GM03348 (cell line): ENCODE measurements at places on chromosomes 2 and 18.
A peak's percentile ranks its signal among the peaks of the same experiment; 100 is the strongest.

DNA sequence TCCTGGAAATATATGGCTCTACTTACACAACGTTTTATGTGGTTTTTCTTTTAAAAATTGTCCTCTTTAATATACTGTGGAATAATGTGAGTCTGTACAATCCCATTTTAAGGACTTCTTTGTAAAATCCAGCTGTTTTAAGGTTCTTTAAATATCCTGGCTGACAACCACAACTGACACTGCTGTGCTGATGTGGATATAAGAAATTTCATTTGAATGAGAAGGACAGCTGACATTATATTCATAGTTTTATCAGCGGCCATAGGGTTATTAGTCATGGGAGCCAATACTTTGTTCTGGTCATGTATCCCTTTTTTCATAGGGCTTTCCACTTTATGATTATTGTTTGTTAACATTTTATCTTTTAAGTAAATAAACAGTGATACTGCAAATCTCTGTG lies 169.5 kb downstream of the CAMKMT start:
- no peak for DNase-seq

- DNase-seq = no peak
Observed at GRCh38 chr2:169034256-169034655, 3.1 kb upstream of the ABCB11 start.

DNA sequence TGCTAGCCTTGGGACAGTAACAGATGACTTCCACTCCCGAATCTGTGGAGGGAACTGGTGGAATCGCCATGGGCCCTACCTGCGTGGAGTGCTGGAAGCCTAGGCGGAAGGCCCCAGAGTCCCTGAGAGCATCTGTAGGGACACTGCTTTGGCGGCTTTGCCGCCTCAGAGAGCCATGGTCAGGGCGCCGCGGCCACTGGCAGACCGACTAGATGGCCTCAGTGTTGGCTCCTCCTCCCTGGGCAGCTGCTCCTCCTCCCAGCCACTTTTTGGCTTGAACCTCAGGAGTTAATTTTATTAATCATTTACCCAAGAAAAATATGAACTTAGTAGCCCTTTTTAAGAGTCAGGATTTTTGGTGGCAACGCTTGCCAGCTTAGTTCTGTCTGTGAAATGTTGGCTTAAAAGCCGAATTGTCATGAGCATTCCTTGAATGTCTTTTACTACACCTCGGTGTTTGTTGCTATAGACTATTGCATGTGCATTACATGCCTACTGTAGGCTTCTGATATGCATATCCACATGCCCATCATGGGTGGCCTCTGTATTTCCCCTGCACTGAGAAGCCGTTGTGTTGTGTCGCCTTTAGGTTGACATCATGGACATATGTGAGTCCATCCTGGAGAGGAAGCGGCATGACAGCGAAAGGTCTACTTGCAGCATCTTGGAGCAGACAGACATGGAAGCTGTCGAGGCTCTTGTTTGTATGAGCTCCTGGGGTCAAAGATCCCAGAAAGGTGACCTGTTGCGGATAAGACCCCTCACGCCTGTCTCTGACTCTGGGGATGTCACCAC lies 2.4 kb downstream of the KLF11 start:
- DNase-seq = no peak

GRCh38 chr18:7544686-7545085 lies 22.4 kb upstream of the PTPRM start:
- DNase-seq = no peak

DNA sequence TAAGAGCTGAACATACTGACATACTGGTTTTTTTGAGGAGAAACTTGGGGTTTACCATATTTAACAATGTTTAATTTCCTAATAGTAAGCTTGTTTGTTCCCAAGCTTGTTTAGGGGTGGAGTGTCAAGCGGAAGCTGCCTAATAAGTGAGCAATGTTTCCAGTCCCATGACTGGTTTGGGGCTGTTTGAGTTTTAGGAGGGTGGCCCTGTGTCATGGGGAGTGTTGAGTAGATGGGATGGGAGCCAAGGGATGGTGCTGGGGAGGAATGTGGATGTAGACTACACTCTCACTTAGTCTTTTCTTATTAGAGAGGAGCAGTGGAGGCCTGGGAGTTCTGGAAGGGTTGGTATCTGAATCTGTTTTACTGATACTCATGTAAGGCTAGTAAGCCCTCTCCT lies 128.5 kb downstream of the TANC1 start:
- DNase-seq = no peak

GRCh38 chr18:29418136-29418535 lies 1241.2 kb upstream of the CDH2 start:
- DNase-seq = peak; percentile 62

DNA sequence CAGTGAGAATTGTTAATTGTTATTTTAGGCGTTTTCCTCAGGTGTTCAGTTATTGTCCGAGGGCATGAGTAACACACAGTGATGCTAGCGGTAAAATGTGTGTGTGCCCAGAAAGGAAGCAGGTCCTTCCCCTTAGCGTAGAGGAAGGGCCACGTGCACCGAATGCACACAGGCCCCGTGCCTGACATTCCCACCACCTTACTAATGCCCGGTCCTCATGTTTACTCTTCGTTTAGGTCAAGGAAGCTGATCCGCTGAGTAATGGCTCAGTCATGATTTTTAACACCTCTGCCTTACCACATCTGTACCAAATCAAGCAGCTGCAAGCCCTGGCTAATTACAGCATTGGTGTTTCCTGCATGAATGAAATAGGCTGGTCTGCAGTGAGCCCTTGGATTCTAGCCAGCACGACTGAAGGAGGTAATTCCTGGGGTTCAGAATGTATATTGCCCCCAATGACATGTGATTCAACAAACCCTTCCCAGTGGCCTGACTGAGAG lies 76.7 kb downstream of the MERTK start:
- peak; percentile 54 for DNase-seq

GRCh38 chr2:857081-857480 lies 93.6 kb upstream of the SNTG2 start:
- DNase-seq = no peak

DNA sequence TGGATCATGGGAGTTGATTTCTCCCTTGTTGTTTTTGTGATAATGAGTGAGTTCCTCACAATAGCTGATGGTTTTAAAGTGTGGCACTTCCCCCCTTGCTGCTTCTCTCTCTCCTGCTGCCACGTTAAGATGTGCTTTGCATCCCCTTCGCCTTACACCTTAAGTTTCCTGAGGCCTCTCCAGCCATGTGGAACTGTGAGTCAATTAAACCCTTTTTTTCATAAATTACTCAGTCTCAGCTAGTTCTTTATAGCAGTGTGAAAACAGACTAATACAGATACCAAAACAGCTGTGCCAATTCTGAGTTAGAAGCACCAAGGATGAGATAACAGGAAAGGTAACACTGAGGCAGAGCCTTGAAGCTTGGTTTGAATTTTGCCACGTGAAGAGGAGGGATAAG lies 44.7 kb downstream of the ITSN2 start:
- DNase-seq = no peak

GRCh38 chr18:26086959-26087358 lies 3.5 kb downstream of the SS18 start:
- DNase-seq = no peak

DNA sequence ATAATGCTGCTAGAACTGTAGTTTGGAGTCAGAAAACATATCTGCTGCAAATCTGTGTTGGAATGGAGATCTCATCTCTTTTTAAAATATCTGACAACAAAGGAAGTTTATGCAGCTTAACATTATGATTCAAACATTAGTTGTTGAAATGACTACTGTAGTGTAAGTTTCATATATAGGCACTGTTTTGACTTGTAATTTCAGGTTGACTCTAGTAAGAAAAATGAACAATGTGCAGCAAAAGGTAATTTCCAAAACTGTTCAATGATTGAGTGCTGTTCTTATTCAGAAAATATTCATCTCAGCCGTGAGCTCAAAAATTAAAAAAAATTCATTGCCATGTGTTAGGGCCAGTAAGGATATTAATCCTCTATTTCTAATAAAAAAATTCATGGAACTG lies 48.5 kb downstream of the CCDC138 start:
- DNase-seq = no peak

DNA sequence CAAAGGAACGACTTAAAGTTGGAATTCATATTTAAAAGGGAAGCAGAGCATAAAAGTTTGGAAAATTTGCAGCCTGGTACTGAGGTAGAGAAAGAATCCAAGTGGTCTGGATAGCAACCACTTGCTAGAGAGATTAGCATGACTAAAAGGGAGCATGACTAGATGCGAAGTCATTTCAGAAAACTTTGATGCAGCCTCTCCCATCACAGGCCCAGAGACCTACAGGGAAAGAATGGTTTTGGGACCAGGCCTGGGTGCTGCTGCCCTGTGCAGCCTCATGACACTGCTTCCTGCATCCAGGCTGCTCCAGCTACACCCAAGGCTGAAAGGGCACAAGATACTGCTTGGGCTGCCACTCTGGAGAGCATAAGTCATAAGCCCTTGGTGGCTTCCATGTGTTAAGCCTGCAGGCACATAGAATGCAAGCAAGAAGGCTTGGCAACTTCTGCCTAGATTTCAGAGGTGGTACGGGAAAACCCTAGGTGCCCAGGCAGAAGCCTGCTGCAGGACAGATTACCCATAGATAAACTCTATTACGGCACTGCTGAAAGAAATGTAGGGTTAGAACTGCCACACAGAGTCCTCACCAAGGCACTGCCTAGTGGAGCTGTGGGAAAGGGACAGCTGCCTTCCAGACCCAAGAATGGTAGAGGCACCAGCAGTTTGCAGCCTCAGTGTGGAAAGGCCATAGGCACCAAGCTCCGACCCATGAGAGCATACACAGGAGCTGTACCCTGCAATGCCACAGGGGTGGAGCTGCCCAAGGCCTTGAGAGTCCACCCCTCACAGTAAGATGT lies 12.6 kb upstream of the CHN1 start:
- no peak for DNase-seq

DNA sequence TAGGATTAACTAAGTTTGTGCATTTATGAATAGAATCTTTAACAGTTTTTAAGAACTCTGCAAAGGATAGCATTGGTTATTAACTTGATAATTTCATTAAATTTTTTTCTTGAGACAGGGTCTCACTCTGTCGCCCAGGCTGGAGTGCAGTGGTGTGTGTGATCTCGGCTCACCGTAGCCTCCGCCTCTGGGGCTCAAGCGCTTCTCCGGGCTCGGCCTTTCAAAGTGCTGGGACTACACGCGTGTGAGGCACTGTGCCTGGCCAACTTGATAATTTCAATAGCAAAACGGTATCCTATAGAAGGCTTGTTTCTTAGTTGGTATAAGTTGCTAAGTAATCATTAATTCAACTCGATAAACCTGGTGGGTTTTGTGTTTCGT lies 38.0 kb downstream of the ADNP2 start:
- DNase-seq = no peak

DNA sequence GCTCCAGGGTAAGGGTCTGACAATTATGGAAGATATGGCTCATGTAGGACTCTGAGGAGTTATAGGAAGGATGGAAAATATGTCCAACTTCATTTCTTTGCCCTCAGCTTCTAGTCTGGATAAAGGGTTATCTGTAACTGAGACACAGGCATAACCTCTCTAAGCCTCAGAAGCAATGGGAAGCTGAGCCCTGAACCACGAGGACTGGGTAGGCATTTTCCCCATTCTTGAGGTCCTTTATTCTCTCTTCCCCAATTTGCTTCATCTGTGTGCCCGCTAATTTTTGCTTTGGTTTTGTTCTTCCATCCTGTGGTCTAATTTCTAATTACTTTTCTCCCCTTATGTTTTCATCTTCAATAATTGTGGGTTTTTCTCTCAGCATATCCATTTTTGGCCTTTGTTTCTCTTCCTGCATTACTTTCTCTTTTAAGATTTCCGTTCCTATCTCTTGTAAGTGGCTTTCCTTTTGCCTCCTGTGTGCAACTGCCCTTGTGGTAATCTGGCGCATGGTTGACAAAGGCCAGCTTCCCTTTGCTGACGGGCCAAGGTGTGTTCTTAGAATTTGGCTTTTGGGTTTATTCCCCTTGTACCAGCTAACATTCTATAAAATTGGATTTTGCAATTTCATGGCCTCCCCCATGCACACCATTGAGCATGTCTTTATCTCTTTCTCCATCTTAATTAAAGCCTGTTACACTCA lies 343.8 kb downstream of the TXNL1 start:
- no peak for DNase-seq

DNA sequence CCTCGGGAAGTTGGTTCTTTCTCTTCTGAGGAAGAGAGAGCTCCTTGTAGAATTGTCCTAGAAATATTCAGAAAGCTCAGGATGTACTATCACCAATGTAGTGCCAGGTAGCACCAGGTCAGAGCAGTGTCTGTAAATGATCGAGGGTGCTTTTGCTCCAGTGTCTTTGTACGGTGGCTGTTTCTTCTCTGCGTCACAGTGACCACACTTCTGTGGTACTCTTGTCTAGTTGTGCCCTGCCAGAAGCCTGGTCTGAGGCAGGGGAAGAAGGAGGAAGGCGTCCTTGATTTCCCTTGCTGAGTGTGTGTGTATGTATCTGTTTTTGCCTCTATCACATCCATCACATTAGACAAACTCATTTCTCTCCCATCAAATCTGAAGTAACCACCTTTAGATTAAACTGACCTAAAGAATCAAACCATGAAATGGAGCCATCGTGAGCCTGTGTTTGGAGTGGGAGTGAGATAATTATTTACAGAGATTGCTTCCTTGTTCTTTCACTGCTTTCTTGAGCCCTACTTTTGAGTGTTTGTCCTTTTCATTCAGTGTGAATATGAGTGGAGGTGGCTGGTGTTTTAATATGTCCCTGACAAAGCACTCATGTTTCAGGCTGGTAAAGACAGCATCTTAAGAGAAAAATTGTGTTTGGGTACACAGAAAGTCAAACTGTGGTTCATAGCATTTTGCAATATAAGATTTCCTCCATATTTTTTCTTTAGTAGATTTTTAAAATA lies 97.2 kb downstream of the ACOXL start:
- DNase-seq = no peak

- DNase-seq = no peak
Observed at GRCh38 chr2:17664534-17664933, 89.1 kb downstream of the SMC6 start.

GRCh38 chr2:180562378-180562777 lies 418.0 kb upstream of the UBE2E3 start:
- no peak for DNase-seq

- DNase-seq = no peak
Observed at GRCh38 chr18:32380559-32380958, 90.1 kb downstream of the GAREM1 start.

- DNase-seq = no peak
Observed at GRCh38 chr2:107721178-107721577, 105.5 kb upstream of the RGPD4 start.

DNA sequence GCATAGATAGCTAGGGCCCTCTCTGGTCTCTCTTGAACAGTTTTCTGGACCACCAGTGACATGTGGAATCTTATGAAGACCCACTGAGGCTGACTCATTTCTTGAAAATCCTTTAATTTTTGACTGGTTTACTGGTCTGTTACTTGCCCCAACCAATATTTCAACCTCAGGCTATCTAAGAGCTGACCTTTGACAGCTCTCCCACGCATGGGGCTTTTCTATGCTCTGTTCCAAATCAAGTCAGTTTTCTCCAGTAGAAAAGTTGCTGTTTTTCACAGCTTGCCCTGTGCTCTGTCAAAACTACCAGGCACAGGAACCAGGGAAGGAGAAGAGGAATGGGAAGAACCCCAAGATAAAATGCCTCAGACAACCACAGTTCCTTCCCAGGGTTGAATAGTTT lies 46.0 kb upstream of the MTIF2 start:
- DNase-seq = no peak

DNA sequence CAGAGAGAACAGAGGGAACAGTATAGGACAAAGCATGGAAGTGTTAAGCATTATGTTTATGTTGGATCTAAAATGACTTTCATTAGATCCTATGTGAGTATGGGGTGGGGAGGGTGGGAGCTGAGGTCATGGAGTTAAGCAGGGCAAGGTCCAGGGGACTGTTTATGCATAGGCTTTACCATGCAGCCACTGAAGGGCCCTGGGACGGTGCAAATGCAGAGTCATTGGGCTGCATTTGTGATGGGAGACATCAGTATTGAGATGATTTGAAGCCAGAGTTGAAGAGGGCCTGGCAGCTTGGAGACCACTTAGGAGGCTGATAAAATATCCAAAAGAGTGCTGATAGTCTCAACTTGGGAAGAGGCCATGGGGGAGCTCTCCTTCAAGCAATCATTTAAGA lies 22.7 kb downstream of the IL1RL2 start:
- no peak for DNase-seq
